CD4-positive, alpha-beta T cell treated with Interleukin-6 at 100 ng/mL for 8 hours (primary cell): ENCODE measurements at places on chromosomes 13 and 19.

DNA sequence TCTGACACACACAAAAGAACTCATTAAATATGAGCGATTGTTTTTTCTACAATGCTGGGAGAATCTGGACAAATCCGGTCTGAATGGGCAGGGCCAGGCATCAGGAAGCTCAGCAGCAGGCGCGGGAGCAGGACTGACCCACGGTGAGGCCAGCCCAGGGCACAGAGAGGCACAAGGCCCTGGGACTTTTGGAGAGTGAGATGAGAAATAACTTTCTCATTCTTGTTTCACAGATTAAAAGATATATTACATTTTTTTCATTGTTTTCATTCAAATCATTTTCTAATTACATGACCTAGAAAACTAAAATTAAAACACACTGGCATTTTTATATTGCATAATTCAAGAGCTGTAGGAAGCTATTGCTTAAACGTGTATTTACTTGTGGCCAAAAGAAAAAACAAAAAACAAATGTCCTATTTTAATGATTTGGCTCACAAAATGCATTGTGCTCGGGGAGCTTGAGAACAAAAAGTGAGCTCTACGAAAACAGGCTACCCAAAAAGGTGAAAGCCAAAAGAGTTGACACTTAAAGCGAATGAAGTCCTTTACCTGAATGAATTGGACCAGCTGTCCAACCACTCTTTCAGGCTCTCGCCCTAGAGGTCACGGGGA is 133.1 kb downstream of the TNFRSF19 start:
- DNase-seq, result no peak

- DNase-seq, result no peak
Measured at GRCh38 chr19:46849610-46850009, 1.0 kb downstream of the AP2S1 start.

DNA sequence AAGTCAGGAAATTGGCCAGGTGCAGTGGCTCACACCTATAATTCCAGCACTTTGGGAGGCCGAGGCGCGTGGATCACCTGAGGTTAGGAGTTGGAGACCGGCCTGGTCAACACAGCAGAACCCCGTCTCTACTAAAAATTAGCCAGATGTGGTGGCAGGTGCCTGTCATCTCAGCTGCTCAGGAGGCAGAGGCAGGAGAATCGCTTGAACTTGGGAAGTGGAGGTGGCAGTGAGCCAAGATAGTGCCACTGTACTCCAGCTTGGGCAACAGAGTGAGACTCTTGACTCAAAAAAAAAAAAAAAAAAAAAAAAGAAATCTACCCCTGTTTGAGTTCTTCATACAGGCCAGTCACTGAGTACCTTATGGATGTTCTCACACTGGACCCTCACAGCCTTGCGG is 42.0 kb downstream of the SLC15A1 start:
- no peak for DNase-seq

DNA sequence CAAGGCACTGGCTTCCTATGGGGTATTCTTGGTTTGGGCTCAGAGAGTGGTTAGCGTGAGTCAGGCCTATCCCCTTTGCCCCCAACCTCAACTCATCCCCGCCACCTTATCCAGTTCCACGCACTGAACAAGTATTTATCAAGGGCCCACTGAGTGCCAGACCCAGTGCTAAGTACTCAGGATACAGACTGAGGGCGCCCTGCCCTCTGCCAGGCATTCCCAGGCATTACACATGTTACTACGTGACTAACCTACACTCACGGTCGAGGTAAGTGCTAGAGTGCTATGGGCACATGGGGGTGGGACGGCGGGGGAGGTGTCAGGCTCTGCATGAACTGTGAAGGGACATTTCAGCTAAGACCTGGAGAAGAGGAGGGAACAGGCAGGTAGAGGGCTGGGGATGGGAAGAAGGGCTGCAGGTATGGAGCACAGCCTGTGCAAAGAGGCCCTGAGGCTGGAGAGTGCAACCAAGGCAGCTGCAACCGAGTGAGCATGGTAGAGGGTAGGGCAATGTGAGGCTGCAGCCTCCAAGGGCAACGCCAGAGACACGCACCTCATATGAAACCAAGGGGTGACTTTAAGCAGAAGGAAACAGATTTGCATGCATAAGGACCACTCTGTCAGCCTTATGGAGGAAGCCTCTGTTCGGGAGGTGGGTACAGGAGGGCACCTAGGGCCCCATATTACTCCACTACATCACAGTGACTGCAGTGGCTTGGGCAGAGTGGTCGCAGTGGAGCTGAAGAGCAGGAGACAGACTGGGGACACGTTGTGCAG is 22.5 kb downstream of the DHRS12 start:
- no peak for DNase-seq

GRCh38 chr13:69243366-69243765 is 864.3 kb upstream of the ATXN8OS start:
- no peak for DNase-seq

DNA sequence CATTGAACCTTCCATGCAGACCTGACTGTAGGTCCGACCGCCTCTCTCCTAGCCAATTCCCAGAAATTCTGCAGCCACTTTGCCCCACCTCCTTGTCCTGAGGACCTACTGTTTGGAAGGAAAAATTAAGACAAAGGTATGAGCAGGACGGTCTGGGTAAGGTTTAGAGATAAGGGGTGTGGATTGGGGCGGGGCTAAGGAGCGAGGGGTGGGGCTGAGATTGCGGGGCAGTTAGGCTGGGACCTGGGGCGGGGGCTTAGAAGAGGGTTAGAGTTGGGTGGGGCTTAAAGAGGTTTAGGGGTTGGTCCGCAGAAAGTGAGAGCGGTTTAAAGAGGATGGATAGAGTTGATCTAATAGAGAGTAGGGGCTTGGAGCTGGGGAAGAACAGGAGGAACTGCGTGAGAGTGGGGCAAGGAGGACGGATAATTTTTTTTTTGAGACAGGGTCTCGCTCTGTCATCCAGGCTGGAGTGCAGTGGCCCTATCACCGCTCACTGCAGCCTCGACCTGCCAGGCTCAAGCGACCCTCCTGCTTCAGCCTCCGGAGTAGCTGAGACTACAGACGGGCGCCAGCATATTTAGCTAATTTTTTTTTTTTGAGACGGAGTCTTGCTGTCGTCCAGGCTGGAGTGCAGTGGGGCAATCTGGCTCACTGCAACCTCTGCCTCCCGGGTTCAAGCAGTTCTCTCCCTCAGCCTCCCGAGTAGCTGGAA is 1.7 kb upstream of the ZNF865 start:
- DNase-seq, result no peak

GRCh38 chr13:113592571-113592970 is 8.0 kb downstream of the TFDP1 start:
- no peak for DNase-seq

DNA sequence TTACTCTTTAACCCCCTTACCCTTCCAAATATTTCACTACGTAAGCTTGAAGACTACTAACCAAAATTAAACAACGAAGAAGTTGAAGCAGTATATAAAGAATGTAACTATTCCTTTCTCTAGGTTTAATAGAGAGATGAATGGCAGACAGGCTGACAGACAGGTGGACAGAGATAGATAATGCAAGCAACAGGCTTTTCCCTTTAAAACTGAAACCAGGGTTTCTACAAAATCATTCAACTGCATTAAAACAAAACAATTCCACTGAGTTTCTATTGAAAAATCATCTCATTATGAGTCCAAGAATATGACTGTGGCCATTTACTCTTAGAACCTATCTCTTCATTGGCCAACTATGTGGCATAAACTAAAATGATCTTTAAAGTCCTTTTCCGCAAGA is 15.2 kb downstream of the LNX2 start:
- DNase-seq, result no peak

DNA sequence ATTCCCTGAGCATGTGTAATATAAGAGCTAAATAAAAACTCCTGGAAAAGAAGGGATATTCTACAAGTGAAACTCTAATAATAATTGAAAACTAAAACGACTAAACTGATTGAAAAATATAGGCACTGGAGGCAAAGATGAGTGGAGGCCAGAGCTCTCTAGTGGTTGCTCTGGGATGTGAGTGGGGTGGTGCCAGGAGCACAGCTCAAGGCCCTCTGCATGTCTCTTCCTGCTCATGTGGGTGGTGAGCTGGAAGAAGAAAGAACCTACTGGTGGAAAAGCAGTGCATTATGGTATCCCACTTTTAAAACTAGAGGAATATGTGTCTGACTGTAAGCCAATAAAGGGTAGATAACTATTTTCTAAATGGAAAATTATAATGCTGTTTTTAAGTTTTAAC is 15.8 kb upstream of the ARHGEF7 start:
- no peak for DNase-seq

DNA sequence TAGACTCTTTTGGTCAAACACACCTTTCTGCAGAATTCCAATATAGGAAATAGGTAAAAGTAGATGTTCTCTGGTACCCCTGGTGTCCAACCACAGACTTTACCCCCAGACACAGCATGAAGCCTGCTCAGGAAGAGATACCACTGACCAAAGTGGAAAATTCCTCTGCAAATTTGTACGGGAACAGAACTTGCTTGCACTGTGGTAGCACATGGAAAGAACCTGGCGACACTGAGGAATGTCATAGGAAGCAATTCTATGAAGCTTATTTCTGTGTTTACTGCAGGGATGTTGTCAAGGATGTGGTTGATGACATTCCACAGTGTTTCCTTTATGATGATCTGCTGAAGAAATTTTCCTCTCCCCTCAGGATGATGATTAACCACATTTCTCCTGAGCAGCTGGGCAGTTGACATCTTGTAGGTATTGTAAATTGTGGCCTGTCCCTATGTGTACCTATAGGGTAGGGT is 48.9 kb upstream of the TNFSF11 start:
- no peak for DNase-seq

DNA sequence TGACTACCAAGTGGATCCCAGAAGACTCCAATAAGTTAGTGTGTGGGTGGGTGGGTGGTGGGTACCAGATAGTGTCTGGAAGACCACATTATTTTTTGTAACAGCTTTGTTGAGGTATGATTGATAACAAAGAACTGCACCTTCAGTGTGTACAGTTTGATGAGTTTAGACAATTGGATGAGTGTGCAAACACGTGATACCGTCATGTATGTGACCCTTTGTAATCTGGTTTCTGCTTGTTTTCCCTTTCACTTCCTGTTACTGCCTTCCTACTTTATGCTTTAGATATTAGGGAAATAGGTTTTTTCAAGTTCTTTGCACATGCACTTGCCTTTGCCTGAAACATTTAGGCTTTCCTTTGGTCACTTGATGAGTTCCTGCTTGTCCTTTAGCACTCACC is 8.5 kb downstream of the RPL21 start:
- DNase-seq, result no peak

DNA sequence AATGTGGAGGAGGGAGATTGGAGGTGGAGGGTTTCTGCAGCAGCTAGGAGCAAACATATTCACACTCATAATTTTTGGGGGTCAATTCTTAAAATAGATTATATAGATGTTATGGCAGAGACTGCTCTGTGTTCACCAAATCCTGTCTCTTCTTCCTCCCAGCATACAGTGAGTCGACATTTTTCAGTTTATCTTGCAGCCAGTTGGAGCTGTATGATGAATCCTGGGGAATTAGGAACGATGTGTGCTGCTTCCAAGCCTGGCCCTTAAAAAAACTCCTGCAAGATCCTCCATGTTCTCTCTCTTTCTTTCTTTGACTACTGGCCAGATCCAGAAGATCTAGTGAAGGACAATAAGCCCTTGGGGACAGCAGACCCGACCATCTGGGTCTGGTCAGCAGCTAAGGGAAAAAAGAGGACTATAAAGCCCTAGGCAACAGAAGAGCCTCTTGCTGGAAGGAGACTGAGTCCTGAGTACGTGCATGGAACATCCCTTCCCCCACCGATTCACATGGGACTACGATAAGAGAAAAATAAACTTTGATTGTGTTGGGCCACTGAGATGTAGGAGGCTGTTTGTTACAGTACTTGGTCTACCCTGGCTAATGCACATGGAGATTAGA is 55.8 kb upstream of the POMP start:
- no peak for DNase-seq

- no peak for DNase-seq
Measured at GRCh38 chr19:41701401-41702075, 6.9 kb upstream of the CEACAM5 start.

DNA sequence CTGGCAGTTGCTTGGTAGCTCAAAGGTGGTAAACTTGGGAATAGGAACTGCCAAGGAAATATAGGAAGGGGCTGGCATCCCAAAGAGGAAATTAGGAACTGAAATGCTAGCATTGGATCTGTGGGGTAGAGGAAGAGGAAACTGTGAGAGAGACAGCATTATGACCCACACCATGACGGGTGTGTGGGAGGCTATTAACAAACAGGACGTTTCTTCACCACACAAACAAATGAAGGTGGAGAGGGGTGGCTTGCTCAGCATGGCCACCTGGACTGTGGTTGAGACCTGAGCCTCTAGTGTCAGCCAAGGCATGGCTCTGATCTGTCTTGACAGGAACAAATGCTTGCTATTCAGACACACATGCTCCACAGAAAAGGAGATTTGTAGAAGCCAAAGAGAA is 178.2 kb downstream of the B3GLCT start:
- no peak for DNase-seq

DNA sequence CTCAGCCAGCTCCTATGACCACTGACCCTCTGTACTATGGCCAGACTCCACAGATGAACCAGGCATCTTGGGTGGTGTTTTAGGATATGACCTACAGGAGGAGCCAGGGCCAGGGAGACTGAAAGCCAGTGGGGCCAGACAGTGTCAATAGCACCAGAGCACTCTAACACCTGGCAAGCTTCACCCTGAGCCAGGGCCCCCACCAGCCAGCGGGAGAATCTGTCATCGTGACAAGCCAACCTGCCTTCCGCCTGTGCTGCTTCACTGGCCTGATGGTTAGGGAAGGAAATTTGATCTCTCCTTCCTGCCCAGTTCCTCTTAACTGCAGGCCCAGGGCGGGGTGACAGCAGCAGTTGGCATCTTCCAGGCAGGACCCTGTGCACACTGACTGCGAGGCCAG is 222.4 kb downstream of the UQCRFS1 start:
- no peak for DNase-seq

GRCh38 chr19:896434-896833 is 3.1 kb downstream of the RNU6-9 start:
- DNase-seq, result no peak

GRCh38 chr13:39968646-39969475 is 313.4 kb downstream of the COG6 start:
- no peak for DNase-seq

DNA sequence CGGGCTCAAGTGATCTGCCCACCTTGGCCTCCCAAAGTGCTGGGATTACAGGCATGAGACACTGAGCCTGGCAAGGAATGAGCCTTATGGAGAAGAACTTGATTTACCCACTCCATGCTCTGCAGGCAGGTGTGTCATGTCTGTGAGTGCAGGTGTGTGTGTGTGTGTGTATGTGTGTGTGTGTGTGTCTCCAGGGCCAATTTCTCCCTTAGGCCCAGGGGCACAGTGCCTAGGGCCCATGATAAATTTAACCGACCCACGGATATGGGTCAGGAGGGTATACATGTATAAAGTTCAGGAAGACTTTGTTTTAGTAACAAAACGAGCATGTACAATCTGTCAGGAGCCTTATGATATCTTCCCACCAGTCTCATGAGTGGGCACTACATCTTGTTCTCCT is 4.6 kb upstream of the FOSB start:
- no peak for DNase-seq

DNA sequence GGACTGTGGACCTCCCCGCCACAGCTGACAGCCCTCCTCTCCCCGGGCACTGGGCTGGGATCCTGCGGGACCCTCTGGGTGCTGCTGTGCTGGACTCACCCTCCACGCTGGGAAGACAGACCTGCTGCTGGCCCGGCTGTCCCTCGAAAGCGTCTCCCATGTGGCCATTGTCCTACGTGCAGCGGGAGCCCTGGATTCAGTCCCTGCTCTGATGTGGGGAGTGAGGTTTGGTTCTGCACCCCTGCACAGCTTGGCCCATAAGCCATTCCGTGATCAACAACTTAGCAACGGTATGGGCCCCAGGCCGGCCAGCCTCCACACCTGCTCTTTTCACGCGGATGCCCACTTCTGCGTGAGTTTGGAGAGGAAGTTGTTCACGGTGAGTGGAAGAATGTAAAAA is 195.2 kb downstream of the TEX29 start:
- no peak for DNase-seq
